ENCODE measurements at places on chromosomes 7 and 10. TPM values are rescaled to one million over a fixed set of nuclear protein-coding genes. Genes with fewer than 3 reads are reported as not detected.

The LEP gene
- total RNA-seq, result 2.2 TPM

The KDM7A gene
- 15.4 TPM for total RNA-seq

The GSAP gene
- 13.5 TPM for total RNA-seq

The CYP2C19 gene
- total RNA-seq, result not detected

The STOX1 gene
- 0.26 TPM for total RNA-seq

The PRKRIP1 gene
- 9.6 TPM for total RNA-seq

The SDK1 gene
- total RNA-seq, result 3.1 TPM

The MTG1 gene
- 9.9 TPM for total RNA-seq

The IFIT3 gene
- 6.5 TPM for total RNA-seq

The MAPK8 gene
- total RNA-seq, result 26.5 TPM

The SPDYE1 gene
- total RNA-seq, result not detected

The CAPZA2 gene
- 127 TPM for total RNA-seq

The CLRN3 gene
- total RNA-seq, result not detected

The DRGX gene
- not detected for total RNA-seq

The GNG11 gene
- 18.2 TPM for total RNA-seq

The C10orf62 gene
- 0.67 TPM for total RNA-seq

The CASP7 gene
- total RNA-seq, result 7.2 TPM

The COL1A2 gene
- 67.0 TPM for total RNA-seq

The LMOD2 gene
- total RNA-seq, result 493 TPM

The SIRT1 gene
- 10.4 TPM for total RNA-seq

The GDF2 gene
- 0.16 TPM for total RNA-seq

The MLXIPL gene
- 0.41 TPM for total RNA-seq

The NDUFA5 gene
- total RNA-seq, result 110 TPM

The SPDYE2 gene
- total RNA-seq, result 0.16 TPM

The ZC3HAV1L gene
- 7.3 TPM for total RNA-seq

The EMX2 gene
- 0.47 TPM for total RNA-seq

The CPA4 gene
- total RNA-seq, result 6.0 TPM

The TAS2R16 gene
- total RNA-seq, result not detected

The TMEM176B gene
- total RNA-seq, result 227 TPM

The EN2 gene
- not detected for total RNA-seq
